ENCODE measurements at places on chromosomes 1 and 21.

- no peak for DNase-seq
These were observed 27.3 kb downstream of the COL6A2 start for GRCh38 chr21:46124926-46125845.

DNA sequence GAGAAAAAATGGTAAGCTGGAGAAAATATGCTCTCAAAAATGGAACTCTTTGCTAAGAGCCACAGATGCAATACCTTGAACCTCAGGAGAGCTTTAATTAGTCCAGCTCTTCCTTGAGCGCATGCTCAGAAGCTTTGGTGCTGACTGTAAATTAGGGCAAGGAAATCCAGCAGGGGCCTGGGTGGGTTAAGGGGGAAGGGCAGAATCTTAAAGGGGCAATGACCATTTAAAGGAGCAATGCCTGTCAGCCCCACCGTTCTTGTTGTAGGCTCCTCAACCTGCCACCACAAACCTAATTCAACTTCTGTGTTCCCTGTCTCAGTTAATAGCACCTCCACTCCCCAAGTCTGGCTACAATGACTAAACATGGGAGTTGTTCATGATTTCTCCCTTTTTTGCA lies 6.8 kb upstream of the SLC22A15 start:
- no peak for DNase-seq

DNA sequence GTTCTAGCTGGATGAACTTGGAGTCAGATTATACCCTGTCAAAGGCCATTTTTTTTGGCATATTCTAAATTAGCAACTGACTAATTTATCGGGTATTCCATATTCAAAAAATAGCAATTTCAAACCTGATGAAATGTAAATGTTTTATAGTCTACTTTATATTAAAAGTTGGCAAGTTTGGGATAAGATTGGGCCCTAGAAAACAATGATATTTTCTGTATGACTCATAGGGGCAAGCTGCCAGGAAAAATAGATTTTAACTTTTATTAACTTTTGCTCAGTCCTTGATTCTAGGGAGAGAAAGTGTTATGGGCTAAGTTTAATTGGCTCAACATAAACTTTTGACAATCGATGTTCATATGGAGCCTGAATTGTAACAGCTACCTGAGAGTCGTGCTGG lies 576.9 kb upstream of the B3GALT2 start:
- DNase-seq, result no peak

- no peak for DNase-seq
These were observed 86.8 kb downstream of the KIF26B start for GRCh38 chr1:245241526-245242130.

DNA sequence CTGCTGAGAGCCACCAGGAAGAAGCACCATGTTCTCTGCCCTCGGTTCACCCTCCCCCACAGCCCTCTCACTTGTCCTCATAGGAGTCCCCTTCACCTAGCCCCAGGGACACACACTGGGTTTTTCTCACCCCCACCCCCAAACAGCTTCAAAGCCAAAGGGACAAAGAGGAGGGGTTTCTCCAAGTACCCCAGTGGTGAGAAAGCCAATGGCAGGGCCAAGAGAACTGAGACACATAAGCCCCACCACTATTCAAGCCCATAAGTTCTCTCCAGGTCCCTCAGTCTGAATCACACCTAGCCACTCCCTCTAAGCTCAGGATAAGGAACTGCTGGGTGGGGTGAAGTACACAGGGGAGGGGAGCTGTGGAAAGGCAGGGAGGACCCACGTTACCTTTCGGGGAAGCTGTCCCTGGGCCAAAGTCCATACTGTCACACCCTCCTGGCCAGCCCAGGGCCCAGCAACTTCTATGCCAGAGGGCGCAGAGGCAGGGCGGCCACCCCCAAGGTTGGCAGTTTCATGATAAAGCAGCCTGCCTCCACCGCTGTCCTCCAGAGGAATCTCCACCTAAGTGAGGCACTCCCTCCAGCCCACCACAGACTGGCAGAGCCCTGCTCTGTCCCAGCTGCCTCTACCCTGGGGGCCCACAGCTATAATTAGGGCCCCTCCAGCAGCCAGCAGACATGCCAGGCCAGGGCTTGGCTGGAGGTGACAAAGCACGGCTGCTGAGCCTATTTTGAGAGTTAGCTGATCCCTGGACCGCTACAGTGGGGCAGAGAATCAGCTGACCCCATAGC lies 39.0 kb upstream of the PPP1R15B start:
- no peak for DNase-seq

GRCh38 chr1:181651276-181651675 lies 168.0 kb downstream of the CACNA1E start:
- DNase-seq, result no peak

GRCh38 chr1:156140879-156141707 lies 12.3 kb upstream of the SEMA4A start:
- DNase-seq, result no peak

DNA sequence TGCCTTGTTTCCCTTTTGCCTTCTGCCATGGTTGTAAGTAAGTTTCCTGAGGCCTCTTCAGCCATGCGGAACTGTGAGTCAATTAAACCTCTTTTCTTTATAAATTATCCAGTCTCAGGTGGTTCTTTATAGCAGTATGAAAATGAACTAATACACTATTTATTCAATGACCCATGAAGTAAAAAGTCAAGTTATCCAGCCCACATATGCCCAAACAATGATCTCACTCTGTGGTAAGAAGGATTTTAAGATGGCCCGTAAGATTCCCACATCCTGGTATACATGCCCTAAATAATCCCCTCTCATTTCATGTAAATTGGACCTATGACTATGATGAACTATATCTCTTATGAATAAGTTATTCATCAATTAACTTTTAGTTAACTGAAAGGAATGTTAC lies 1008.3 kb upstream of the B3GALT2 start:
- no peak for DNase-seq

- DNase-seq, result no peak
These were observed 2.5 kb downstream of the TRNP1 start for GRCh38 chr1:26996024-26996423.

DNA sequence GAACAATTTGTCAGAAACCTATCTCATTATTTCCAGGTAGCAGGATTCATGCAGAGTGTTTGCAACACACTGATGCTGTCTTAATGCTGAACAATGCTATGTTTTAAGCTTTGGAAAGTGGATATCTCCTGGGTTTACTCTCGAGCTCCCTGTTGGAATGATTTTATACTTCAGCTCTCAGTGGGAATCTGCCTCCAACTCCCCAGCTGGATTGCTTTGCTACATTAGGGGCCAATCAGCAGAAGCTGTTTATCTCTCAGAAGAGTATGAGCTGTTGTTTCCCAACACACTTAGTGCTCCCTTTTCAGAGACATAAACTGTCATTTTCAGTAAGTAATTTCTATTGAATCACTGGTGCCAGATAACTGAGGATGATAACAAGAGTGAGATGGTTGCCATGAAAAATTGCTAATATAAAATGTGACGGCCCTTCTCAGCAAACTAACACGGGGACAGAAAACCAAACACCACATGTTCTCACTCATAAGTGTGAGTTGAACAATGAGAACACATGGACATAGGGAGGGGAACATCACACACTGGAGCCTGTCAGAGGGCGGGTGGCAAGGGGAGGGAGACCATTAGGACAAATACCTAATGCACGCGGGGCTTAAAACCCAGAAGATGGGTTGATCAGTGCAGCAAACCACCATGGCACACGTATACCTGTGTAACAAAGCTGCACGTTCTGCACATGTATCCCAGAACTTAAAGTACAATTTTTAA lies 265.9 kb upstream of the RUNX1 start:
- DNase-seq, result no peak

DNA sequence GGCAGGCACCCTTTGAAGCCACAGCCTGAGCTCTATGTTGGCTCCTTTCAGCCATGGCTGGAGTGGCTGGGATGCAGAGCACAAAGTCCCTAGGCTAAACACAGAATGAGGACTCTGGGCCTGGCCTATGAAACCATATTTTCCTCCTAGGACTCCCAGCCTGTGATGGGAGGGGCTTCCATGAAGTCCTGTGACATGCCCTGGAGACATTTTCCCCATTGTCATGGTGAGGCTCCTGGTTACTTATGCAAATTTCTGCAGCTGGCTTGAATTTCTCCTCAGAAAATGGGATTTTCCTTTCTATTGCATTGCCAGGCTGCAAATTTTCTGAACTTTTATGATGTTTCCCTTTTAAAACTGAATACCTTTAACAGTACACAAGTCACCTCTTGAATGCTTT lies 61.3 kb downstream of the VCAM1 start:
- DNase-seq, result no peak

DNA sequence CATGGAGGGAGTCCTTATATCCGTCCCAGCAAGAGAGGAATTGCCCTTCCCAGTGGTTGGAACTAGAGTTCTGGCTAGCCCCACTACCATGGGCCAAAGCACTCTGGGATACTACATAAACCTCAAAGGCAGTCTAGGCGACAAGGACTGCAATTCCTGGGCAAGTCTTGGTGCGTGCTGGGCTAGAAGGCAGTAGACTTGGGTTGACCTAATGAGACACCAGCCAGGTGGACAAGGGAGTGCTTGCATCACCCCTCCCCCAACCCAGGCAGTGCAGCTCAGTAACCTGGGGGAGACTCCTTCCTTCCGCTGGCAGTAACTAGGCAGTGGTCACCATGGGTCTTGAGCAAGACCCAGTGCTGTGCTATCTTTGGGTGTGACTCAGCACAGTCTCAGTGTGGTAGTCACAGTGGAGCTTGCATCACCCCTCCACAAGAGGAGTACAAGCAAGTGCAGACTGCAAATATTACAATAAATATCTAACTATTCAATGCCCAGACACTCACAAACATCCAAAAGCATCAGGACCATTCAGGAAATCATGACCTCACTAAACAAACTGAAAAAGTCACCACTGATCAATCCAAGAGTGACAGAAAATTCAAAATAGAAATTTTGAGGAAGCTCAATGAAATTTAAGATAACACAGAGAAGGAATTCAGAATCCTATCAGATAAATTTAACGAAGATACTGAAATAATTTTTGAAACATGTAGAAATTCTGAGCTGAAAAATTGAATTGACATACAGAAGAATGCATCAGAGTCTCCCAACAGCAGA lies 84.7 kb upstream of the LYPLAL1 start:
- no peak for DNase-seq

GRCh38 chr1:192892934-192893333 lies 84.1 kb downstream of the RGS2 start:
- DNase-seq, result no peak

GRCh38 chr1:111648806-111649205 lies 29.2 kb downstream of the RAP1A start:
- no peak for DNase-seq

DNA sequence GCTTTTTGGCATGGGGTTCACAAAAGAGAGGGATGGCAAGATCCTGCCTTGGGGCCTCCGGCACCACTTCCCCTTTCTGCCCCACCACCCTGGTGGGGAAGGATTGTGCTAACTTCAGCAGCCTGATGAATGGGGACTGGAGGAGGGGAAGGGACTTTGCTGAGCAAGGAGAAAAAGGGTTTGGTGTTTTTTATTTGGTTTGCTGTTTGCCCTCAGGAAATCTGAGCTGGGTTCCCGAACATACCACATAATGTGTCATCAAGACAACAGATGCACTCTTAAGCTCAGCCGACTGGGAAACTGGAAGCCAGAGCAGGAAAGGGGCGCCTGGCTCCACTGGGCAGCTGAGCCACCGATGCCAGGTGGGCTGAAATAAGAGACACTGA lies 19.8 kb downstream of the OLFML2B start:
- peak; percentile 73 for DNase-seq

- no peak for DNase-seq
These were observed 398 bp upstream of the SLC30A10 start for GRCh38 chr1:219928791-219929118.

GRCh38 chr21:45846373-45847160 lies 135.0 kb upstream of the COL6A1 start:
- DNase-seq, result no peak

DNA sequence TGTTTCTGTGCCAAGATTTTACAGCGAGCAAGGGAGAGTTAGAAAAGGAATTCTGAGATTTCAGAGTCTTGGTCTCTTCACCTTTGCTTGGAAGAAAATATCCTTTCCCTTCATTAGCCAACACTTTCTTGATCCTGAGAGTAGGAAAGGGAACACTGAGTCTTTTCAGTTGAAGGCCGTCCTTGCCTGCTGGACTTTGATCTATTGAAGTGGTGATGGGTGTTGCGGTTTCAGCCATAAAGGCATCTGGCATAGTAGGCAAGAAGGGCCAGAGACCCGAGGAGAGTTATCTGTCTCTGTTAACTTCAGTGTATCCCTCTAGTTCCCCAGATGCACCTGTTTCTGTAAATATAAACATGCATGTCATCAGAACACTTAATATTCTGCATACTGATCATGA lies 9.7 kb downstream of the SELE start:
- DNase-seq, result no peak

- DNase-seq, result no peak
These were observed 189.6 kb upstream of the PTGFR start for GRCh38 chr1:78301141-78301540.

DNA sequence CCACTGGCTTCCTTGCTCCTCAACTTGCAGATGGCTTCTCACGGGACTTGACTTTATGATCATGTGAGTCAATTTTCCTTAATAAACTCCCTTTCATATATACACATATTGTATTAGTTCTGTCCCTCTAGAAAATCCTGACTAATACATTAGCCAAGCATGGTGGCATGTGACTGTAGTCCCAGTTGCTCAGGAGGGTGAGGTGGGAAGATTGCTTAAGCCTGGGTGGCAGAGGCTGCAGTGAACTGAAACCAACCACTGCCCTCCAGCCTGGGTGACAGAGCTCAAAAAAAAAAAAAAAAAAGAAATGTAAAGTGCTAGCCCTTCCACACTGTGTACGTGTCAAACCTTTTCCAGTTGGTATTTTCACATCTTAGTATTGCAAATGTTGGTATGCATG lies 857.0 kb downstream of the LTN1 start:
- DNase-seq, result no peak

DNA sequence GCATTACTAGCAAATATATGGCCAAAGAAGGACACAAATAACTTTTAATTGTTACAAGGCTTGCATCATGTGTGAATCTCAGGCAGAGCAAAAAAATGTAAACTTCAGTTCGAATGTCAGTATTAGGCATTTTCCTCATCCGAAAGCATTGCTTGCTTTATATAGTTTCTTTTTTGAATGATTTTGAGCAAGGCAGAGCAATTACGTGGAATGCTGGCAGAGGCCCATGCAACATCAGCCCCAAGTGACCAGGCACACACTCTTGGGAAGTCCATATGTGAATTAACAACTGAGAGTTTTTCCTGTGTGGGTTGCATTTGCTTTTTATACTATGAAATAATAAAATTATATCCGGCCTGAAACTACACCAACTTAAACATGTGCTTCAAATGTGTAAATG lies 274.8 kb downstream of the PTPRC start:
- DNase-seq, result no peak

DNA sequence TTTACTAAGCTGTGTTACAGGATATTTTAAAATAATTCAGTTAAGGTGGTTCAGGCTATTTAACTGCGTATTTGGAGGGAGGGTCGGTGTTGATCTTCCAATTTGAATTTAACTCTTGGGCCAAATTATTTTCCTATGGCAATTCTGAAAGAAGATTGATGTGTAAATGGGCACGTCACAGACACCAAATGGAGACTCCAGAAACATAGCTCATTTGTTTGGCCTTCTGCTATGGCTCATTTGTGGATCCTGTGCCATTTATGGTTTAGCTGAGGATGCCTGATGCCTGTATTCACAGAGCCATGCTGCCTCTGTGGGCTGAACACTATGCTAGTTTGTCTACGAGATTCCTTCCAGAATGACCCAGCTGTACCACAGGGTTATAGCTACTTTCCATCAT lies 70.6 kb downstream of the PTGER3 start:
- DNase-seq, result no peak

Measured in DMS153 (cell line).